HepG2 (cell line): ENCODE measurements at places on chromosomes 4 and X. TPM values are rescaled to one million over a fixed set of nuclear protein-coding genes. Genes with fewer than 3 reads are reported as not detected.

GRCh38 chrX:130413415-130413814 is 11.6 kb downstream of the RBMX2 start:
- no peak for DNase-seq
- H3K27me3 ChIP-seq: no peaks in the 10 kb centered on the region
- no peak overlapping the region for H3K27ac ChIP-seq
- H3K4me1 ChIP-seq: no peaks in the 10 kb centered on the region
- H3K36me3 ChIP-seq: peaks cover 10% of the 10 kb centered on the region; the same call in 1 of the 3 replicates

DNA sequence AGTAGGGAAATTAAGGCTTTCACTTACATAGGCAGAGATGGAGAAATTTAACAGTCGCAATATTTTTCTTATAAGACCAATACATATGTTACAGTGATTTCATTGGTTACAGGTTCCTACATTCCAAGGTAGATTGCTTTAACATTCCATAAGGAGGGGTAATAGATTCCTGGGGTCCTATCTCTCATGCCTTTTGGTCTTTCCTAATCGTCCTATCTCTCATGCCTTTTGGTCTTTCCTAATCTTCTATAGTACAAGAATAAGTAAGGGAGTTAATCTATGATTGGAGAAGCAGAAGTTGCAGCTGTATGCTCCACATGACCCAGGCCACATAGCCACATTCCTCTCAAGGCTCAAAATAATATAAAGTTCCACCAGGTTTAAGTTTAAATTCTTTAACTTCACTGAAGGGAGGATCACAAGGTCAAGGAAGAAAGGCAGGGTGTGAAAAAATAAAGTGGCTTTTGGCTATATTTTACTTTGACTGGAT is 285.0 kb upstream of the BOD1L1 start:
- H3K4me1 ChIP-seq: 0 out of 2 replicates have a peak, but pooled peaks cover 3% of the 10 kb centered on the region
- H3K27me3 ChIP-seq: no peaks in the 10 kb centered on the region
- H3K36me3 ChIP-seq: no peaks in the 10 kb centered on the region
- no peak for DNase-seq

- H3K27ac ChIP-seq: peak overlapping the region; percentile 50
- no peaks in the 10 kb centered on the region for H3K36me3 ChIP-seq
- H3K4me1 ChIP-seq: peaks cover 96% of the 10 kb centered on the region
- H3K4me3 ChIP-seq: peak overlapping the region; percentile 53; the same call in 1 of the 2 replicates
- DNase-seq: peak; percentile 90
- H3K27me3 ChIP-seq: no peaks in the 10 kb centered on the region
Measured at GRCh38 chr4:6773616-6774540, 8.6 kb upstream of the KIAA0232 start.

DNA sequence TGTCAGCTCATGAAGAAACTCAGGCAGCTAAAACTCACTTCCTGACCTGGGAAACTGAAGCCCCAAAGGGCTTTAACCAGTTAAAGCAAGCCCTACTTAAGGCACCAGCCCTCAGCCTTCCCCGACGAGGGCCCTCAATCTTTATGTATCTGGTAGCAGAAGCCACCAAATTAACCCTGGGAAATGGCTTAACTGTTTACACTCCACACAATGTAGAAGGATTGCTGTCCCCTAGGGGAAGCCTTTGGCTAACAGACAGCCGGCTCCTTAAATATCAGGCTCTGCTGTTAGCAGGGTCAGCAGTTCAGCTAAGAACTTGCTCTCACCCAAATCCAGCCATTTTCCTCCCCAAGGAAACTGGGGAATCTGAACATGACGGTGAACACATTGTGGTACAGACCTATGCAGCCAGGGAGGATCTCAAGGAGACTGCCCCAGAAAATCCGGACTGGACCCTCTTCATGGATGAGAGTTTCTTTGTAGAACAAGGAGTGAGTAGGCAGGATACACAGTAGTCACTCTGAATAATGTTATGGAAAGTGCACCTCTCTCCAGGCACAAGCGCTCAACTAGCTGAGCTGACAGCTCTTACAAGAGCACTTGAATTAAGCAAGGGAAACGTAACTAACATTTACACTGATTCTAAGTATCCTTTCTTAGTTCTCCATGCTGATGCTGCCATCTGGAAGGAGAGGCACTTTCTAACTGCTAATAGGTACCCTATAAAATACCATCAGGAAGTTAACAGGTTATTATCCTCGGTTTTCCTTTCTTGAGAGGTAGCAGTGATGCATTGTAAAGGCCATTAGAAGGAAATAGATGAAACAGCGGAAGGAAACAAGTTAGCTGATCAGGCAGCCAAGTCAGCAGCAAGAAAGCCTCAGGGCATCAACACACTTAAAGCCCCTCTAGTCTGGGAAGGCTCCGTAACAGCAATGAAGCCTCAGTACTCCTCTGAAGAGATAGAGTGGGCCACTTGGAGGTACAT is 9.6 kb upstream of the NAF1 start:
- no peak for DNase-seq
- no peaks in the 10 kb centered on the region for H3K27me3 ChIP-seq
- no peak overlapping the region for H3K4me3 ChIP-seq
- no peaks in the 10 kb centered on the region for H3K4me1 ChIP-seq

GRCh38 chrX:10310511-10310910 is 153.7 kb downstream of the CLCN4 start:
- no peaks in the 10 kb centered on the region for H3K36me3 ChIP-seq
- no peaks in the 10 kb centered on the region for H3K27me3 ChIP-seq
- H3K4me3 ChIP-seq: no peak overlapping the region

DNA sequence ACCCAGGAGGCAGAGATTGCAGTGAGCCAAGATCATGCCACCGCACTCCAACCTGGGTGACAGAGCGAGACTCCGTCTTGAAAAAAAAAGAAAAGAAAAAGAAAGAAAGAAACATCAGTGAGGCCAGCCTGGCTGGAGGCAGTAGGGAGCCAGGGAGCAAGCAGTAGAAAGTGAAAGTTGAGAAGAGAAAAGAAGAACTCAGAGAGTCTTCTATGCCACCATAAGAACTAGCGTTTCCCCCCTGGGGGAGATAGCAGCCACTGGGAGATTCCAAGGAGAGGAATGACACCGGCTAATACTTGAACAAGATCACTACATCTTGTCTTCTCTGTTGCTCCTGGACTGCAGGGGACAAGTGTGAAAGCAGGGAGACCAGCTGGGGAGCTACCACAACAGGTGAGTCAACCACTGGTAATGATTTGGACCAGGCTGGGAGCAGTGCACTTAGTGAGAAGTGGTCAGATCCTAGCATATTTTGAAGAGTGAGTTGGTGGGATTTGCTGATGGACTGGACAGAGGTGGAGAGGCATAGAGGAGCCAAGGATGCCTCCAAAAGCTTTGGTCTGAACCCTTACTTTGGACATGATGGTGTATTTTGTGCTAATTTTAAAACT is 33.4 kb downstream of the SLC2A9 start:
- H3K4me1 ChIP-seq: no peaks in the 10 kb centered on the region
- H3K36me3 ChIP-seq: peaks cover 64% of the 10 kb centered on the region
- no peak overlapping the region for H3K4me3 ChIP-seq
- no peak overlapping the region for H3K27ac ChIP-seq
- no peak for DNase-seq

- no peak for DNase-seq
- no peaks in the 10 kb centered on the region for H3K27me3 ChIP-seq
- no peak overlapping the region for H3K4me3 ChIP-seq
Measured at GRCh38 chrX:118980761-118981160, 6.3 kb downstream of the LONRF3 start.

- no peak overlapping the region for H3K27ac ChIP-seq
- no peaks in the 10 kb centered on the region for H3K4me1 ChIP-seq
- H3K36me3 ChIP-seq: no peaks in the 10 kb centered on the region
- no peak overlapping the region for H3K4me3 ChIP-seq
- peak; percentile 53 for DNase-seq
Measured at GRCh38 chr4:15805583-15806517, 27.7 kb downstream of the CD38 start.

GRCh38 chr4:131296192-131296591 is 1852.9 kb upstream of the PCDH10 start:
- DNase-seq: no peak
- H3K36me3 ChIP-seq: no peaks in the 10 kb centered on the region
- no peaks in the 10 kb centered on the region for H3K4me1 ChIP-seq
- no peak overlapping the region for H3K4me3 ChIP-seq
- H3K27me3 ChIP-seq: no peaks in the 10 kb centered on the region

Gene GCNA
- 0.17 and 0.66 TPM in 2 replicates for total RNA-seq
